ENCODE measurements at places on chromosomes 11 and 22.

DNA sequence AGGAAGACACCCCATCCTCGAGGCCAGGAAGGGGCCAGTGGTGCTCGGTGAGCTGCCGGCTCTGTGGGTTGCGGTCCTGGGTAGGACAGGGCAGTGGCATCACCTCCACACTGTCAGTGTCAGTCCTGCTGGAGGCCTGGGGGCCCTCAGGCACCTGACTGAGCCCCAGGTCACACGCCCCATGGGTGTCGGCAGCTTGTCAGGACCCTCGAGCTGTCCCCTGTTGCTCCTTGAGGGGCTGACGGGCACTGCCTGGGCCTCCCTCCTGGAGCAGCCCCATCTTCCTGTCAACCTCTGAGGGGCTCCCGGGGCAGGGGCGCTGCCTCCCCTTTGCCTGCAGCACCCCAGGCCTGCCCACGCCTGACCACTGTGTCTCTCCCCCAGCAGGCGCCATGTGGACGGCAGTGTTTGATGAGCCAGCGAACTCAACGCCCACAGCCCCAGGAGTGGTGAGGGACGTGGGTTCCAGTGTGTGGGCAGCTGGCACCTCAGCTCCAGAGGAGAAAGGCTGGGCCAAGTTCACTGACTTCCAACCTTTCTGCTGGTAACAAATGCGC is 35.4 kb downstream of the SBF1 start:
- DNase-seq: no peak

DNA sequence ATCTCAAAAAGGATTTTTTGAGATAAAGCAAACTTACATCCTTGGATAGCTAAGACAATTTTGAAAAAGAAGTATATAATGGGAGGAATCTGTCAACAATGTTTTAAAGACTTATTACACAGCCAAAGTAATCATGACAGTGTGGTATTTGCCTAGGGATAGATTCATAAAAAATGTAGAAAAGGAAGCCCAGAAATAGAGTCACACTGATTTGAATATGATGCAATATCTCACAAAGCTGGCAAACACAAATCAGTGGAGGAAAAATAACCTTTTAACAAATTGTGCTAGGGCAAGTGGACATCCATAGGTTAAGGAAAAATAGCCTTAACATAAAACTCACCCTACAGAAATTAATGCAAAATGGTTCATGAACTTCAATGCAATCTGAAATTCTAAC is 6.0 kb downstream of the XKR3 start:
- DNase-seq: no peak

DNA sequence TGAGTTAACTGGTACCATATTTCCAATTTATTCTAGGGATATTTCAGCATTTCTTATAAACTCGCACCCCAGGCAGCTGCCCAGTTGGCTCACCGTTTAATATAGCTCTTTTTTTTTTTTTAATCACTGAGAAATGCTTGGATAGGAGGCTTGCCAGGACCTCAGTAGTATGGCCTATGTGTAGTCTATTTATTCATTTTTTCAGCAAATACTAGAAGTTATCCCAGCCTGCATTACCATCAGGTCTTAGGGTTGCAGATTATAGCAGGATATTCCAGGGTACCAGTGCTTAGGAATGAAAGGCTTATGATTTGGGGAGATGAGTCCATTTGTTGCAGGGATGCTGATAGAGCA is 26.6 kb downstream of the PARVA start:
- no peak for DNase-seq

DNA sequence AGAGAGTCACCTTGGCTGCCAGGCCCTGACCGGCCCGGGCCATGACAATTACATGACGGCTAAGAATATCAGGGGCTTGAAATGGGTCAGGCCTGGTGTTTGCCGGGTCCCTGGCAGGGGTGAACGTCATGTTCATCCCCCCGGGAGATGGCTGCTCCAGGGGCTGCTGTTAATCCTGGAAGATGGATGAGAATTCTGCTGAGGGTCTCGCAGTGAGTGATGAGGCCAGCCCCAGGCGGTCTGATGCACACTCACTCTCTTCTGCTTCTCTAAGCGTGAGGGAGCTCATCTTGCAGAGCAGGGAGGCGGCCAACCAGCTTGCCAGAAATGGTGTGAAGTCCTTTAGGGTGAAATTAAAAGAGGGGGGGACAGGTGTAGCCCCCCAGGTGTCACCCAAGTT is 101.3 kb upstream of the ANO1 start:
- DNase-seq: no peak

GRCh38 chr22:38230916-38231315 is 29.1 kb downstream of the MAFF start:
- no peak for DNase-seq

DNA sequence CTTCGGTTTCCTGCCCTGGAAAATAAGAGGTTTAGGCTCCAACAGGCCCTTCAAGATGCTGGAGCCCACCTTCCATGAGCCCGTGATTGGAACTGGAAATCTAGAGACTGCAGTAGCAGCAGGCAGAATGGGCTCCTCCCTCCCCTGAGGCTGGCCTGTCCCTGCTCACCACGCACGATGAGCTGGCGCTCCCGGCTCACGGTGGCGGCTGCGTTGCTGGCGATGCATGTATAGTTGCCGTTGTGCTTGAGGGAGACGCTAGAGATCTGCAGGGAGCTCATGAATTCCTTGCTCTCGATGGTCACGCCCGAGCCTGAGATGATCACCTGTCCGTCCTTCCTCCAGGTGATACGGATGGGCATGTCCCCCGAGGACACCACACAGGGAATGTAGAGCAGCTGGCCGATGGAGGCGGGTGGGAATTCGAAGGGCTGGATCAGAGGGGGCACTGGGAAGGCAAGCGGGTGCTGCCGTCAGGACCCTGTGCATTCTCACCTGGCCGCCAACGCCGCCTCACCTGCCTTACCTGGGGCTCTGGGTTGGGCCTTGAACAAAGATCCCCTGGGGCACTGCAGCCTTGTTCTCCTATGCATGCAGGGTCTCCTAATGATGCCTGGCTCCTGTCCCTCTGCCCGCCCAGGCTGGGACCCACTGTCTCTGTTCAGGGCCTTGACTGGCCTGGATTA is 177.8 kb downstream of the CEP164 start:
- no peak for DNase-seq

DNA sequence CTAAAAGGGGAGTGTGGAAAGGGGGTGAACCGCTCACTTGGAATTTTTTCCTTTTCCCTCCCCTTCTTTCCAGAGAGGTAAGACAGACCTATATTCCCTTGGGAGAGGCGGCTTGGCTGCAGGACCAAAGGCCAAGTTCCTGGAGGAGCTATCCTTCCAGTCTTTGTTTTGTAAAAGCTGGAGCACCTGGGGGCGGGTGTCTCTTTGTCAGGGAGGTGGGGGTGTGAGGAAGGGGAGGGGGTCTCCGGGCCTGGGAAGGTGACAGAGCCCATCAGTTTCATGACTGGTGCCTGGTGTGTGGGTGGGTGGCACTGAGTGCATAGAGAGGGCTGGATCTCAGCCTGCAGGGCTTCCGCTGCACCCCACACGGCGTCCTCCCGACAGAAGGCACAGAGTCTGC is 18.5 kb downstream of the PTPN5 start:
- DNase-seq: no peak

GRCh38 chr22:43131773-43132501 is 11.3 kb downstream of the MCAT start:
- no peak for DNase-seq

GRCh38 chr22:20583471-20583922 is 76.1 kb downstream of the MED15 start:
- no peak for DNase-seq

DNA sequence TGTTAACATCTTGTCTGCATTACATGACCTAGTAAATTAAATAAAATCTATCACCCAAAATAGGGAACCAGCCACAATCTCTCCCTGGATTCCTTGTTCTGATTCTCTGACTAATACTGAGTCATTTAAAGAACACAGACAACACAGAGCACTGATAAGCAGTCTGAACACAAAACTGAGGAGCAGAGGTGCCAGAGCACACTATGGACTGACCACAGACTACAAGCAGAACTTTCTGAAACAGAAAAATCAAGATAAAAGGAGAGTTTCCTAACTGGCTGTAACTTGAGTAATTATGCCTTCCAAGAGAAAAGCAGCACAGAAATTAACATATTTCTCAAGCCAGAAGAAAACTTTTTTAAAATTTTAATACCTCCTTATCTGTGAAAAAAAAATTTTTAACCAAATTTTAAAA is 128.8 kb downstream of the SGSM3 start:
- DNase-seq: no peak

GRCh38 chr11:122692444-122692843 is 36.9 kb downstream of the UBASH3B start:
- DNase-seq: no peak

DNA sequence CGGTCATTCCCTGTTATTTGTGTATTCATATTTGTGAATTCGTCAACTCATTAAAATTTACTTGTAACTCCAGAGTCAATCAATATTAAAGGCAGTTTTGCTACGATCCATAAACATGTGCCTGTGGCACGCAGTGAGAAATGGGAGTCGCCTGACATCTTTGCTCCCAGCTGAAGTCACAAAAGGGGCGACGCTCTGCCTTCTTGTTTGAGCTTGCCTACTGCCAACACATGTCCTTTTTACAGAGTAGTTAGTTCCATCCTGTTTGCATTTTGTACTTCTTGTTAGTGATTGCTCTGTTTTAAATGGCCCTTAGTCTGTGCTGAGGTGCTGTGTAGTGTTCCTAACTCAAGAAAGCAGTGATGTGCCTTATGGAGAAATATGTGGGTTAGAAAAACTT is 305.3 kb downstream of the ETS1 start:
- no peak for DNase-seq
